NCI-H1105 treated with DMSO at 0.1 percent for 48 hours (cell line): ENCODE measurements at places on chromosomes 12 and 14.

DNA sequence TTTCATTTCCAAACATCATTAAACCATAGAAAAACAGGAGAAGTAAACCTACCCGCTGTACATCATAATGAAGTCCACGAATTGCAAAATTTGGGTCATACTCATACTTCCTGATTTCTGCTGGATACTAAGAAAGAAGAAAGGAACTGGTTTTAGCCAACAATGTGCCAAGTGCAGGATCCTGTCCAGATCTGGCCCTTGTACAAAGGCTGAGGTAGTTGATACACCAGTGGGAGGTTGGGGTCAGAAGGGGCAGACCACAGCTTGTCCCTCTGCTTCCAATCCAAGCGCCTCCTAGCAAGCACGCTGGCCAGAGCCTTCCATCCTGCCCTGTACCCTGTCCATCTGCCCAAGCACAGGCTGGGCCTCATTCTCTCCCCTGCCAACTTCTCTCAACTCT lies 34.2 kb downstream of the NT5DC3 start:
- no peak for DNase-seq

DNA sequence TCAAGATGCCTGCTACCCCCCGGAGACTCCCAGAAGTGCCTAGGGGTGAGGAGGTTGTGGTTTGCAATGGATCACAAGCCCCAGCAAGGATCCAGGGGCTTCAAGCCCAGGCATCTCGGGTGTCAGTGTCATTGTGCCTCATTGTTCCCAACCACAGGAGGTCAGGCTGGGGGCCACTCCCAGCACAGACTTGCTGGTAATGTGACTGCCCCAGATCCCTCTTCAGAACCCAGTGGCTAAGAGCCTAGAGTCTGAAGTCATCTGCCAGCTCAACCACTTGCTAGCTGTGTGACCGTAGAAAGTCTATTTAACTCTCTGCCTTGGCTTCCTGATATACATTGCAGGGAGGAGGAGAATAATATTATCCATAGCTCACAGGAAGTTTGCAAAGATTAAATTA lies 7.7 kb upstream of the ASB2 start:
- no peak for DNase-seq

- no peak for DNase-seq
These were observed 794.1 kb downstream of the BCL11B start for GRCh38 chr14:98477935-98478334.

GRCh38 chr12:9761419-9761781 lies 699 bp upstream of the CD69 start:
- no peak for DNase-seq

- DNase-seq: peak; percentile 44
These were observed 149.0 kb downstream of the PRKCH start for GRCh38 chr14:61470261-61470960.

- no peak for DNase-seq
These were observed 58.4 kb downstream of the LLPH start for GRCh38 chr12:66072135-66072534.

DNA sequence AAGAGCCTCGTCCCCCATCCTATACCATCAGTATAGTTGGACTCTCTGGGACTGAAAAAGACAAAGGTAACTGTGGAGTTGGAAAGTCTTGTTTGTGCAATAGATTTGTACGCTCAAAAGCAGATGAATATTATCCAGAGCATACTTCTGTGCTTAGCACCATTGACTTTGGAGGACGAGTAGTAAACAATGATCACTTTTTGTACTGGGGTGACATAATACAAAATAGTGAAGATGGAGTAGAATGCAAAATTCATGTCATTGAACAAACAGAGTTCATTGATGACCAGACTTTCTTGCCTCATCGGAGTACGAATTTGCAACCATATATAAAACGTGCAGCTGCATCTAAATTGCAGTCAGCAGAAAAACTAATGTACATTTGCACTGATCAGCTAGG lies 13.6 kb downstream of the ARHGAP5 start:
- no peak for DNase-seq

DNA sequence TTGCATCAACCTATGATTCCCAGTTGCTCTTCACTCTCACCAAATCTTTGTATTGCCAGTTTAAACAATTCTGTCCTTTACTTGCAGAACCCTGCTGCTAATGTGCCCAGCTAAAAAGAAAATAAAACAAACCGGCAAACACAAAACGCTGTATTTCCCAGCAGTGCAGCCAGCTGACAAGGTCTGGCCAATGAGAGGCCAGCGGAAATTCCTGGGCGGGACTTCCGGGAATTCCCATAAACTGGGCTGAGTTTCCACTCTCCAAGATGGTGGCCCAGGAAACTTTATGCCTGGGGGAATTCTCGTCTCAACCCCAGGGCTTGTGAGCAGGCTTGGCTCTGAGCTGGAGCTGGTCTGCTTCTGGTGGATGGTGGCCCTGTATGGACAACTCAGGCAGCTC lies 807.3 kb upstream of the TMEM132C start:
- DNase-seq: no peak

- no peak for DNase-seq
These were observed 12.8 kb downstream of the ZFYVE1 start for GRCh38 chr14:73014105-73014504.

DNA sequence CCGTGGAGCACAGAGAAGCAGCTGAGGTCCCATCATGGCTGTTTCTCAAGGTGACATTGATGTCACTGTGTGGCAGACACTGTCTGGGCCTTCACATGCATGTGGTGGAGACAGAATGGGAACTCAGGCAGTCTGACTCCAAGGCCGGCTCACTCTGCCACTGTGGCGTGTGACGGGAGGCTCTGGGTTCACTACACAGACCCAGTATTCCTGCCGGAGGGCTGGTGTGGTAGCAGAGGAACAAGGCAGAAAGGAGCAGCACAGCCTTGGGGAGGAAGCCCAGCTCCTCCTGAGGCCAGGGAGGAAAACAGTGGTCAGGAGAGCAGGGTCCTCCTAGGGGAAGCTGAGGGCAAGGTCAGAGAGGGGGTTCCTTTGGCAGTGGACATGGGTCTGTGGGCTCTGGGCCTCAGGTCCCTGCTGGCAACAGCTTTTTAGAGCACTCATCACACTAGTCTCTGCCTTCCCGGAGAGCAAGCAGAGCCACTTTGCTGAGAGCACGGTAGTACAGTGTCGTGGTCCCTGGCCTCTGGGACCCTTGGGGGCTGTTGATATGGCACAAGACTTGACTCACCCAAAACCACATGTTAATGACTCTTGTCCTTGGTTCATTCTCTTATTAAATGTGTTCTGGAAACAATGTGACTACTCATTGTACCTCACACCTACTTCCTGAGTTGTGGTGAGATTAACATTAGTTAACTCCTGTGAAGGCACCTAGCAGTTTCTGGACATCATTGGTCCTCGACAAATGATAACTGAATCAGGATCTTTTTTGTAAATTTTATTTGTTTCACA lies 21.3 kb downstream of the DCAF4 start:
- no peak for DNase-seq

GRCh38 chr14:51014625-51015024 lies 70.3 kb upstream of the PYGL start:
- DNase-seq: no peak

- DNase-seq: no peak
These were observed 257.5 kb downstream of the MSRB3 start for GRCh38 chr12:65535946-65536345.

- no peak for DNase-seq
These were observed 95.8 kb upstream of the NOS1 start for GRCh38 chr12:117457189-117457588.

DNA sequence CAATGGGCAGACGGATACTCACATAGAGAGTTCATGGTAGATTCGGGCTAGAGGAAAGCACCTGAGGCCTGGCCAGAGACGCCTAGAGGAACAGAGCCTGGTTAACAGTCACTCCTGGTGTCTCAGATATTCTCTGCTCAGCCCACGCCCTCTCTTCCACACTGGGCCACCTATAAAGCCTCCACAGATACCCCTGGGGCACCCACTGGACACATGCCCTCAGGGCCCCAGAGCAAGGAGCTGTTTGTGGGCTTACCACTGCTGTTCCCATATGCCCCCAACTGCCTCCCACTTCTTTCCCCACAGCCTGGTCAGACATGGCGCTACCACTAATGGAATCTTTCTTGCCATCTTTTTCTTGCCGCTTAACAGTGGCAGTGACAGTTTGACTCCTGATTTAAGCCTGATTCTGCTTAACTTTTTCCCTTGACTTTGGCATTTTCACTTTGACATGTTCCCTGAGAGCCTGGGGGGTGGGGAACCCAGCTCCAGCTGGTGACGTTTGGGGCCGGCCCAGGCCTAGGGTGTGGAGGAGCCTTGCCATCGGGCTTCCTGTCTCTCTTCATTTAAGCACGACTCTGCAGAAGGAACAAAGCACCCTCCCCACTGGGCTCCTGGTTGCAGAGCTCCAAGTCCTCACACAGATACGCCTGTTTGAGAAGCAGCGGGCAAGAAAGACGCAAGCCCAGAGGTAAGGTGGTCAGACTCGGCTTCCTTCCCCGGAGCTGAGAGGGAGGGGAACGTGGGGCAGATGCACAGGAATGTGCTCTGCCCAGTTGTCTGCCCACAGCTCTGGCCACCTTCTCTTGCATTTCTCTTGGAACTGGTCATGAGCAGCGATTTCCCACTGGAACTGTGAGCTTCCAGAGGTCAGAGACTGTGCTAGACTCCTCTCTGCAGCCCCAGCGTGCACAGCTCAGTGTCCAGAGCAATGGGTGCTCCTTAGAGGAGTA lies at the start of gene CD4:
TSS of gene CD4 (plus strand) at position 557 of the 953 bp plus-strand sequence. CDS start 10,611 bp downstream, outside the sequence.
- no peak for DNase-seq

DNA sequence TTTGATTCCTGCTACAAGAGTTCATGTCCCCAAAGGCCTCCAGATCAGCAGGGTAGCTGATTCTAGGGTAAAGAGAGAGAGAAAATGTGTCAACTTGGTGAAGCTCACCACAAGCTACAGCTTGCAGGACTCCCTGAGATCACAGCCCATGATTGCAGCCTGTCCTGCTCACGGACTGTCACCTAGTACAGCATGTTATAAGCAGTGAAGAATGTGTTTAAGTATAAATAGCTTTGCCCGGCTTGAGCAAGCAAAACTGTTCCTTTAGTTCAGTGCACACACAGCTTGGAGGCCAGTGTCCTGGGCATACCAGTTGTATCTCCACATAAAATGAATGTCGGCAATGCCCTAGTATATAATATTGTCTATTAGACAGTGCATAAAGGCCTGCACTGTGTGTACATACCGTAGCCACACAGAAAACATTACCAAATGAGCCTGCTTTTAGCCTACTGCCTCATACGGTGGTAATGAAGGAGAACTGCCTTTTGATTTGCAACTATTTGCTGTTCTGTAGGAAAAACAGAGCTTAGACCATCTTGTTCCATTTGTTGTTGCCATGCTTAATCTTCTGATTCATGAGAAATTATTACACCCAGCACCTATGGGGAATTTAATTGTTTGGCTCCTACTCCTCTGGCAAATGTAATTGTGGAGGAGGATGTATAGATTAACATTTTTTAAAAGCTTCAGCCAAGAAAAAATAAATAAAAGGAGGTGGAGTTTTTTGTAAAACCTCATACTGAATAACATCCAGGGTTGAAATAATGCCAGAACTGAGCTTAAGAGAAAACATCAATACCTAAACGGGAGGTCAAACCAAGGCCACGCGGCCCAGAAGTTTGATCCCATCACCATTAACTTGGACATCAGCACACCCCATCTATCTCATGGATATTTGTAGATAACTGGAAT lies 108.1 kb upstream of the G2E3 start:
- no peak for DNase-seq

GRCh38 chr14:57652769-57653168 lies 159.1 kb upstream of the CCDC198 start:
- DNase-seq: no peak

DNA sequence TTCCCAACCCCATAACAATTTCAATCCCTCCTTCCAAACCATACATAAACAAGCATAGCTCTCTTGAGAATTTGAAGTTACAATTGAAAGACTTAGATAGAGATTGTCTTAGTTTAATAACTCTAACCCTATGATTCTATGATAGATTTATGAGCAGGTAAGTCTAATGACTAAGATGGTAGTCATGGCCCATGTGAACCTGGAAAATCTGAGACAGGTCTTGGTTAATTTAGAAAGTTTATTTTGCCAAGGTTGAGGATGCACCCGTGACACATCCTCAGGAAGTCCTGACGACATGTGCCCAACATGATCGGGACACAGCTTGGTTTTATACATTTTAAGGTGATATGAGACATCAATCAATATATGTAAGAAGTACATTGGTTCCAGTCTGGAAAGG lies 248.8 kb downstream of the KCNH5 start:
- DNase-seq: no peak

DNA sequence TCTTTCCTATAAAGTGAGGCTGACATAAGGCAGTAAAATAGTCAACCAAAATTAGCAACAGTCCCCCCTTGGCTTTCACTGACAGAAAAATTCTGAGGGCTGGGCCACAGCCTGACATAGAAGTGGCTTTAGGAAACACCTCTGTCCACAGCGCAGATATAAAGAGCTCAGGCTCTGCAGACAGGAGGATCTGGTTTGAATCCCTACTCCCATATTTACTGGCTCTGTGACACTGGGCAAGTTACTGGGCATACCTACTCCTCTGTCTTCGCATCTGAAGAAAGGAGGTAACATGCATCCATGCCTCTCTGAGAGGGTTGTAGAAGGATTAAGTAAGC lies 95.3 kb downstream of the STXBP6 start:
- no peak for DNase-seq

DNA sequence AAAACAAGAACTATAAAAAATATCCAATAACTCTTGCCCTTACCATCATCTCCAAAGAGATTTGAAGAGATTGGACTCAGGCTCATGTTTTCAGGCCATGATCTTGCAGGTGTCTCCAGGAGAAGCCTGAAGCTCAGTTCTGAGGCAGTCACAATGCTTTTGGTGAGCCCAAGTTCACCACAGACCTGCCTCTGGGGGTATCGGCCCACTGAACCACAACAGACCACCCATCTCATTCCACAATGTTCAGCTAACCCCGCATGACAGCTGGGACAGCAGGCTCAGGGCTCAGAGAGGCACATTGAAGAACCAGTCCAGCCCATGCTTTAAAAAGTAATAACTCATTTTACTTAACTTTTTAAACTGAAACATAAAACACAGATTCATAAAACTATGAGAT lies 28.3 kb upstream of the APOLD1 start:
- DNase-seq: no peak

DNA sequence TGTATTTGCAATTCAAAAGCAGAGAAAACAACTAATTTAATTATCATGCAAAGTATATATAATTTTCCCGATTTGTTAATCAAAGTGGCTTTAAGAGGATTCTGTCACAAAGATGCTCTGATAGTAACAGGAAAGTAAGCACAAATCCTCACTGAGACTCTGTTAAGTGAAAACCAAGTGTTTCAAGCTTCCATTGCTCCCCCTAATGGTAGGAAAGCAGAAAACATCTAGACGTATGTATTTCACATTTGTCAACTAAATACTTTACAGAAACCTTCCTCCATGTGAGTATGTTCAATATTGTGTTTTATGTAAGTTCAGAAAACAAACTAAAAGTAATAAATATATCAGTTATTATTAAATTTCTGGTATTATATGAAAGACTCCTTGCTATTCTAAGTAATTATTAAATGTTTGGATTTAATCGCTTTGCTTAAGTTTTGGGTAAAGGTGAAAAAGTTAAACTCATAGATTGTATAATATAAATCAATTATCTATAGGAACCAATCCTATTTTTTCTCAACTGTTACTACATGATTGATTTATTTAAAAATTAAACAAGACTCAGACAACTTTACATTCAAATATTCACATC lies 1.5 kb upstream of the NTS start:
- DNase-seq: peak; percentile 75
